ENCODE measurements at places on chromosomes 1 and 21. TPM values are rescaled to one million over a fixed set of nuclear protein-coding genes. Genes with fewer than 3 reads are reported as not detected.

DNA sequence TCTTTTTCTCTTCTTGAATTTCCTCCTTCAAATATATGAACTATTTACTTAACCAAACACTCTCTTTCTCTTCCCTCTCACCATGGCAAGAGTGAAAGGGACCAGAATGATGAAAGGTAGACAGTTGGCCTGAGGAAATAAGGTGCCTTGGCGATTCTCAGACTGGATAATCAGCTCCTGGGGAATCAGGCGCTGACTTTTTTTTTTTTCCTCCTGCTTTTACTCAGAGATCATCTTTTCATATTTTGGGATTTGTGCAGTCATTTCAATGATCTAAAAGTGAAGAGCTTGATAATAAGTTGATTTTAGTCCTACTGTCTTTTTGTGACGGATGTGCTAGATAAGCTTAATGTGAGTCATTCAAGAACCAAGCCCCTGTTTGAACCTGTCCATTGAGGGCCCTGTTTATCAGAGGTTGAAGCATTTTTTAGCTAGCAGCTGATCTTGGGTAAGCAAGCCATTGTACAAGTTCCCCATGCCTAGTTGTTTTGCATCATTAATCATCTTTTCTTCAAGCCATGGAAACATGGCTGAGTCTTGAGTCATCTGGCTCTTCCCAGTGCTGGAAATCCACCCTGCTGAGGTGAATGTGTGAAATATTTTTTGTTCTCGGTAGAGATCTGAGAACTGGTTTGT is 40.8 kb downstream of the ITSN1 start:
- no peak for DNase-seq

- DNase-seq = peak; percentile 54
Measured at GRCh38 chr1:63892632-63893395, 119.0 kb downstream of the ROR1 start.

DNA sequence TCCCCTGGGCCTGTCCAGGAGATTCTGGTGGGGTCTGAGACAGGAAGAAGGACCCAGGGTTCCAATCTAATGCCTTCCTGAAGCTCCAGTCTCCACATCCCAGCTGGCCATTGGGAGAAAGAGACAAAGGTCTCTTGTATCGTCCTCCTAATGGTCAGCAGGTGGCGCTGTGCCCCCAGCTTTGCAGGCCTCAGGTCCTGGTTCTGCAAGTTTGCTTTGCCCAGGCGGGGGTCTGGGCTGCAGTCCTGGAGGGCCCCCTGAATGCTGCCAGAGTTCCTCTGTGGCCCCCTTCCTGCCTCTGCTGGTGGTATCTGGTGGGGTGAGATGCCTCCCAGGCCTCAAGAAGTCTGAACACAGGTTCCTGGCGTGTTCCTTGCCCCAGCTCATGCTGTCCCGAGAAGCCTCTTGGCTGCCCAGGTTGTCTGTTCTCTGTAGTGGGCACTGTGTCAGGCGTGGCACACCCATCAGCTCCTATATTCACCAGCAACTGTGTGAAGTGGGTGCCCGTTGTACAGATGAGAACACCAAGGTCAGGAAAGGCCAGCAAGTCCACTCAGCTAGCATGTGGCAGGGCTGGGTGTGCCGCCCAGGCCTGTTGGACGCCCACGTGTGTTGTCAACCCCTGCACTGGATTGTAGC is 33.8 kb upstream of the CSF3R start:
- DNase-seq = peak; percentile 61

DNA sequence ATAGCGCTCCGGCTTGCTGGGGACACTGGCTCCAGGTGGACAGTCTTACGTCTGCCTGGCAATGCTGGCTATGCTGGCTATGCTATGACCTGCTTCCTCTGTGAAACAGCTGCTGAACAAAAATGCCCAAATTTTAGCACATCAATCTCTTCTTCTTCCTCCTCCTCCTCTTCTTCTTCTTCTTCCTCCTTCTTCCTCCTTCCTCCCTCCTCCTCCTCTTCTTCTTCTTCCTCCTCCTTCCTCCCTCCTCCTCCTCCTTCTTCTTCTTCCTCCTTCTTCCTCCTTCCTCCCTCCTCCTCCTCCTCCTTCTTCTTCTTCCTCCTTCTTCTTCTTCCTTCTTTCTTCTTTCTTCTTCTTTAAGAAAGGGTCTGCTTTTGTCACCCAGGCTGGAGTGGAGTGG is 401.3 kb downstream of the KIF26B start:
- no peak for DNase-seq

DNA sequence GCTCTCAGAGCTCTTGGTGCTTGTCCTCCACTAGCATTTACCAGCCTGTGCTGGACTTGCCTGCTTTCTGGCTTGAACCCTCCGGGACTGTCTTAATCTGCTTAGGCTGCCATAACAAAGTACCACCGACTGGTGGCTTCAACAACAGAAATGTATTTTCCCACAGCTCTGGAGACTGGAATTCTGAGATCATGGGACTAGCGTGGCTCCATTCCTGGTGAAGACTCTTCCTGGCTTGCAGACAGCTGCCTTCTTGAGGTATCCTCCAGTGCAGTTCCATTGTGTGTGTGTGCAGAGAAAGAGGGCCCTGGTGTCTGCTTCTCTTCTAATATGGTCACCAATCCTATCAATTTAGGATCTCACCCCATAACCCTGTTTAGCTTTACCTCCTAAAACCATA is 22.0 kb upstream of the RCAN1 start:
- no peak for DNase-seq

DNA sequence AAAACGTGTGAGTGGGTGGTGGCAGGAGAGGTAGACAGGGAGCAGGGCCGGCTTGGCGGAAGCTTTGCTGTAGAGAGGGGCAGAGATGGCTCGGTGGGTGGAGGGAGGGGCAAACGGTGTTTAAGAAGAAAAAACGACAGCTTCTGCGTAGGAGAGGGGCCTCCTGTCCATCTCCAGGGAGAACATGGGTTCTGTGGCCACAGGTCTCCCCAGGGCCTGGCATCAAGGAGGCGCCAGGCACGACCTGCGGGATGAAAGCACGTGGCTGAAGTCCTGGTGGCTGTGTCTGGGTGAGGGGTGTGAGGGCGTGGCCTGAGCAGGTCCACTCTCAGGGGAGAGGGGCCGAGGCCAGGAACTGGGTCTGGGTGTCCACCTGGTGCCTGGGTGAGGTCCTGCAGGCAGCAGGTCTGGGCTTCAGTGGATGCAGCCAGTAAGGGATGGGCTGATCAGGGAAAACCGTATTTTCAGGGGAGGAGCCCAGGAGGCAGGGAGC is 940 bp upstream of the PRKCZ start:
- no peak for DNase-seq

- no peak for DNase-seq
Measured at GRCh38 chr1:61616830-61617229, 108.1 kb downstream of the TM2D1 start.

GRCh38 chr1:84995484-84996334 is 1.2 kb downstream of the MCOLN2 start:
- DNase-seq = no peak

GRCh38 chr1:43513471-43514173 is 17.1 kb upstream of the PTPRF start:
- no peak for DNase-seq

GRCh38 chr1:186730951-186731729 is 50.9 kb upstream of the PTGS2 start:
- no peak for DNase-seq

- no peak for DNase-seq
Measured at GRCh38 chr1:203225071-203225470, 4.4 kb downstream of the CHIT1 start.

GRCh38 chr21:42245331-42246193 is 26.6 kb downstream of the ABCG1 start:
- DNase-seq = no peak

- peak; percentile 69 for DNase-seq
Measured at GRCh38 chr1:212455803-212456528, 23.2 kb downstream of the NENF start.

Gene BATF3
- polyA plus RNA-seq = 0.88 TPM

Gene TAS1R1
- polyA plus RNA-seq = not detected

Gene UBXN10
- 5.8 TPM for polyA plus RNA-seq

Gene CDC42BPA
- 47.2 TPM for polyA plus RNA-seq

Gene SPRR2F
- not detected for polyA plus RNA-seq

Gene PRR9
- polyA plus RNA-seq = not detected

Gene C1QA
- polyA plus RNA-seq = 10.1 TPM

Measured in left kidney (tissue), 8 donors.